ENCODE measurements at places on chromosomes 6 and 20.

DNA sequence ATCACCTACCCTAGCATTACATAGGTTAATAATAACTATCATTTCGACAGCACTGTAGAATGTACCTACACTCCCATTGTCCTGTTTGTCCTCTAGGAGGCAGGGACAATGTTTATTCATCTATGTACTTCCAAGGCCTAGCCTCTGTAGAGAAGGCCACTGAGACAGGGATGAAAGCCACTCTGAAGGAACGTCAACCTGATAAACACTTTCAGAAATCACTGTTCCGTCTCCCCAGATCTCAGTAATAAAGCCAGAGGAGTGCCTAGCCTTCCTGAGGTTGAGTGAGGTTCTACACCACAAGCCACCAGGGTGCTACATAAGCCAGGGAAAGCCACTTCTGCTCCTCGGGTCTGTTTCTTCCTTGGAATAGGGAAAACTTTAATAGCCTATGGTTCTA lies 44.8 kb downstream of the POPDC3 start:
- DNase-seq: no peak

GRCh38 chr6:111468329-111469012 lies 14.5 kb downstream of the REV3L start:
- DNase-seq: no peak

- DNase-seq: no peak
These were observed 19.5 kb downstream of the CCDC167 start for GRCh38 chr6:37480118-37480736.

- DNase-seq: no peak
These were observed 166.0 kb downstream of the VEGFA start for GRCh38 chr6:43935921-43936439.

- DNase-seq: no peak
These were observed 59.9 kb downstream of the SNAI1 start for GRCh38 chr20:50042370-50043313.

DNA sequence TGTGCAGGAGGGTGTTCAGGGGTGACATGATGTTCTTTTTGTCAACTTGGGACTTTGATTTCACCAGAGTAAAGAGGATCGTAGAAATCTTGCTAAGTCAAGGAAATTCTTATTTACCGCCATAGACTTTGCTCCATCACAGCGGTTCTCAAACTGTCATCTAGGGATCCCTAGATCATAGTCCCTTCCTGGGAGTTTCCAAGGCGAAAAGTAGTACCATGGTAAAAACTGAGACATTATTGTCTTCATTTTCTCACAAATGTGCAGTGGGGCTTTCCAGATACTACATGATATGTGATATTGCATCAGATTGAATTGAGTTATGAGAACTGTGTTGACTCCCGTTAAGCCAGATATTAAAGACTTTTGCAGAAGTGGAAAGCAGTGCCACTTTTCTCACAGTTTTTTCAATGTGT lies 79.7 kb downstream of the JARID2 start:
- DNase-seq: no peak

DNA sequence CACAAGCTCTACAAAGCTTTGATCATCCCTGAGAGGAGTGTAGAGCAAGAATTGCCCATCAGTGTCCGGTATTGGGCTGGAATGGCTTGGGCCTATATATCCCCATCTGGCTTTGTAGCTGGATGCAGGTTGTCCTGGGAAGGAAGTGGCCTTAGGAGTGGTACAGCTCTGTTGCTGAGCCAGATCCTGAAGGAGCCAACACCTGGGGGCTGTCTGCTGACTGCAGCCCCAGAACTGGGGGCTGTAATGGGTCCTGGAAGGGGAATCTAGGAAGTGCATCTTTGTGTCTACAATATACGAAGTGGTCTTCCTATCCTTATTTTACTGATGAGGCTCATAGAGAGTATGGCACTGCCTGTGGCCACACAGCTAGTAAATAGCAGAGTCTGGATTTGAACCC lies 145.9 kb downstream of the CDC5L start:
- no peak for DNase-seq

DNA sequence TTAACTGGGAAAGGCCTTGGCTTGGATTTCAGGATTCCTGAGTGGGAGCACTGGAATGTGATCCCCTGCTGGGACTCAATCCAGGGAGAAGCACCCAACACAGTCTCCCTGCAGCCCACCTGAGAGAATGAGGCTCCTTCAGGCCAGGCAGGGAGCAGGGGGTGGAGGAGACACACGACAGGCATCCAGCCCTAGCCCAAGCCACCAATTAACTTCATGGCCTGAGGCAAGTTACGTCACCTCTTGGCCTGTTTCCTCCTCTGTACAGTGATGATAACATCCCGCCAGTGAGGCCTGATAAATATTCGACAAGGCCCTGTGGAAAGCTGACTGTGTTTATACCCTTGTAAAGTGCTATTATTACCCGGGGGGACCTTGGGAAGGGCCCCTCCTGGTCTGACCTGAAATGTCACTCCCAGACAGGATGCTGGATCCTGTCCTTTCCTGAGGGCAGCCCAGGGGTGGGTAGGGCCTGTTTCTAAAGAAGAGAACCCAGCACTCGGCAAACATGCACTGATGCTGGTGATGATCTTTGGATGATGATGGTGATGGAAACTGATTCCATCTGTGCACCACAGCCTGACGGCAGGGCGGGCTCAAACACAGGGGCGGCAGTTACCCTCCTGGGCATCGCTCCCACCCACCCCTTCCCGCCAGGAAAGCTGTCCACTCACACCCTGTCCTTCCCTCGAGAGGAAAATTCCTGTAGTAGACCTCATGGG lies 12.4 kb downstream of the FRS3 start:
- DNase-seq: no peak

DNA sequence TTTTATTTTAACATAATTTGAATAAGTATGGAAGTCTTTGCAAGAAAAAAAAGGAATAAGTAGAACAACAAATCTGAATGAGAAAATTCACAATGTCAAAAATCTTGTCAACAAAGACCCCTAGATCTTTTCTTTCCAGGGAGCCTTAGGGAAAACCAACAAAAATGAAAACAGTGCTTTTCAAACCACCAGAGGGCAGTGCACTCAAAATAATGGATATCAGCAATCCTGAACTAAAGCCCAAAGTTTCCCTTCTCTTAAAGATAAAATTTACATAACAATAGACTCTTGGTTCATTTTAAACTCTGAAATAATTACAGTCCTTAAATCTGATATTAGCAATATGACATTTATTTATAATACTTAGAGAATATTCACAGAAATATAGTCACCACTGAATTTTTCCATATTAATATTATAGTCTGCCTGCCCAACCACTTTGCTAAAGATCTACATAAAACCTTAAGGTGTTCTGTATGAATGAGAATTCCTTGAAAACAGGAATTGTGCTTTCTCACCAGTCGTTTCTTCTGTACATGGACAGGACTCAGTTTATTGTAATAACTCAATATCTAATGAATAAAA lies 105.3 kb upstream of the BMP5 start:
- DNase-seq: peak; percentile 36

DNA sequence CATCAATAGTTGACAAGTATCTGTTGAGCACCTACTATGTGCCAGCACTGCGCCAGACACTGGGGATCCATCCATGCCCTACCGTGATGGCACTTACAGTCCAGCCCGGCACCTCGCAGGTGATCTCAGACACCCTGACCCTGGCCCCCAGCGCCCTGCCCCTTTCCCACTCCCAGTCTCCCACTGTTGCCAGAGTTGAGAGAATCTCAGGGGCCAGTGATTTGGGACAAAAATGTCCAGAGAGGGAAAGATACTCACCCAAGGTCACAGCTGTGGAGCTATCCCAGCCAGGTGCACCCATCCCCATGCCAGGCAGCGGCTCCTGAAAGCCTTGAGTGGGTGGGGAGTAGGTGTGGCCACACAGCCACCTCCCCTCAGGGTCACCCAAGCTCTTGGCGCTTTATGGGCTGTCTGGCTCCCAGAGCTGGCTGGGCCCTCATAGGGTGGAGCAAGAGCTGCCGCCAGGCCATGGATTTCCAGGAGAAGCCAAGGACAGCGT lies 3.3 kb downstream of the PI16 start:
- no peak for DNase-seq

DNA sequence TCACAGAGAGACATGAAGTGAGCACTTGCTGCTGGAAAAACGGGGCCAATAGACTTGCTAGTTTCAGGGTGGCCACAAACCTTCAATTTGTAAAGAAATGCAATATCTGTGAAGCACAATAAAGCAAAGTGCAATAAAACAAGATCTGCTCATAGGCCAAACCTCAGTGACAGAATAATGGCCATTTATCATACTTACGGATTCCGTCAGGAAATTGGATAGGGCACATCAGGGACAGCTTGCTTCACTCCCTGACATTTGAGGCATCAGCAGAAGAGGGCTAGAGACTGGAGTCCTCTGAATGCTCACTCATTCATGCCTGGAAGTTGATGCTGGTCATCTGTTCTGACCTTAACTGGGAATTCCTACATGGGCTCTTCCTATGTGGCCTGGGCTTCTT lies 165.5 kb upstream of the OPRM1 start:
- DNase-seq: no peak

- DNase-seq: no peak
These were observed 199.0 kb downstream of the PRKN start for GRCh38 chr6:162528538-162528937.

GRCh38 chr6:118558464-118559217 lies 10.5 kb downstream of the PLN start:
- DNase-seq: no peak

- DNase-seq: no peak
These were observed 6.5 kb upstream of the BNIP5 start for GRCh38 chr6:36343109-36343680.

DNA sequence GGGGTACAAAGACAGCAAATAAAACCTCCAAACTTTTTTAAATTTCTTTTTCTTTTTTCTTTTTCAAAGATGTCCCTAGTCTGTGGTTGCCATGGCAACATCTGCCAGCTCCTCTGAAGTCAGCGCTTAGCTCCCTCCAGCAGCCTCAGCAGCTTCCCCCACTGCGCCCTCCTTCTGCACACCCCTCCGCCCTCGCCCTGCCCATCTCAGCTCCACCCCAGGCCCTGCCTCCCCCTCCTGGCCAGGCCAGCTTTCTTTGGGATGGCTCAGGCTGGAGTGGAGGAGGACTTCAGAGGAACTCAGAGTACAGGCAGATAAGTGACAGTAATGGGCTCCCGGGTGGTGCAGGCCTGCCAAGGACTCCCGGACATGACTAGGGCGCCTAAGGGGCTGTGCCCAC lies 104.6 kb downstream of the LRFN2 start:
- DNase-seq: no peak

DNA sequence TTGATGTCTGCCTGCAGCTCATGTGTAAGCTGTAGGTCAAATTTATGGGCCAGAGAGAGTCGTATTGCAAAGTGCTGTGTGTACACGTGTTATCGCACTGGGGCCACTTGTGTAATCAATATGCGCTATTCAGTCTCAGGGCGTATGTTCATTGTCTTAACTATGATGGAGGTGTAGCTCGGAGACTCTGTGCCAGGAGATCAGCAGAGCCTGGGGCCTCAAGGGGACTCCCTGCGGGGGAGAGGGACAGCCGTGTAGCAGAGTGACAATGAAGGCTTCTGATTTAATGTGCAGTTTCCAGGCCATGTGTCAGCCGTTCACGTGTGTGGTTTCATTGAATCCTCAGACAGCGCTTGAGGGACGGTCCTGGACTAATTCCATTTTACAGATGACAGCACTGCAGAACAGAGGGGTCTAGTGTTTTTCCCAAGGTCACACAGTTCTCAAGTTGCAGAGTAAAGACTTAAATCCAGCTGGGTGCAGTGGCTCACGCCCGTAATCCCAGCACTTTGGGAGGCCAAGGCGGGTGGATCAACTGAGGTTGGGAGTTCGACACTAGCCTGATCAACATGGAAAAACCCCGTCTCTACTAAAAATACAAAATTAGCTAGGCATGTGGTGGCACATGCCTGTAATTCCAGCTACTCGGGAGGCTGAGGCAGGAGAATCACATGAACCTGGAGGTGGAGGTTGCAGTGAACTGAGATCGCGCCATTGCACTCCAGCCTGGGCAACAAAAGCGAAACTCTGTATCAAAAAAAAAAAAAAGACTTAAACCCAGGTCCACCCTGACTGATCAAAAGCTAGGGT lies 242.5 kb downstream of the PREX1 start:
- no peak for DNase-seq

GRCh38 chr6:82371799-82372546 lies 8.4 kb downstream of the TPBG start:
- no peak for DNase-seq

DNA sequence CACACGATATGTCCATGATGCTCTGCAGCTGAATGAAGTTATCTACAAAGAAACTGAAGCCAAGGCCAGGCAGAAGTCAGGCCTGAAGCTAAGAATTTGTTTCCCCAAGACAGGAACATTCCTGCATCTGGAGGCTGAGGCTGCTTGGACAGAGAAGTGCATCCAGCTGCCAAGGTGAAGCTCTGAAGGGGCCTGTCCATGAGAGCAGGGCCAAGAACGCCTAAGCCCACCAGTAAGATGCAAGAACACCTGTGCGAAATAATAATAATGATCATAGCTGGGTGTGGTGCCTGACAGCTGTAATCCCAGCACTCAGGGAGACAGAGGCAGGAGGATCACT lies 37.7 kb upstream of the B4GALT5 start:
- no peak for DNase-seq

GRCh38 chr20:33894798-33895197 lies 83.7 kb downstream of the CHMP4B start:
- no peak for DNase-seq
